ENCODE measurements at places on chromosomes 2 and 18. TPM values are rescaled to one million over a fixed set of nuclear protein-coding genes. Genes with fewer than 3 reads are reported as not detected.

L3MBTL4 gene
- 8.8 TPM for total RNA-seq

OST4 gene
- 403 TPM for total RNA-seq

CDKL4 gene
- total RNA-seq, result 1.5 TPM

BCL2L11 gene
- total RNA-seq, result 30.2 TPM

KYNU gene
- not detected for total RNA-seq

MAPK4 gene
- total RNA-seq, result not detected

FHL2 gene
- 19.1 TPM for total RNA-seq

SCN2A gene
- under 0.01 TPM for total RNA-seq

CYP20A1 gene
- 33.0 TPM for total RNA-seq

IL36G gene
- total RNA-seq, result not detected

CCDC102B gene
- 74.9 TPM for total RNA-seq

CELF4 gene
- not detected for total RNA-seq
